ENCODE measurements at places on chromosomes 1 and 21.

DNA sequence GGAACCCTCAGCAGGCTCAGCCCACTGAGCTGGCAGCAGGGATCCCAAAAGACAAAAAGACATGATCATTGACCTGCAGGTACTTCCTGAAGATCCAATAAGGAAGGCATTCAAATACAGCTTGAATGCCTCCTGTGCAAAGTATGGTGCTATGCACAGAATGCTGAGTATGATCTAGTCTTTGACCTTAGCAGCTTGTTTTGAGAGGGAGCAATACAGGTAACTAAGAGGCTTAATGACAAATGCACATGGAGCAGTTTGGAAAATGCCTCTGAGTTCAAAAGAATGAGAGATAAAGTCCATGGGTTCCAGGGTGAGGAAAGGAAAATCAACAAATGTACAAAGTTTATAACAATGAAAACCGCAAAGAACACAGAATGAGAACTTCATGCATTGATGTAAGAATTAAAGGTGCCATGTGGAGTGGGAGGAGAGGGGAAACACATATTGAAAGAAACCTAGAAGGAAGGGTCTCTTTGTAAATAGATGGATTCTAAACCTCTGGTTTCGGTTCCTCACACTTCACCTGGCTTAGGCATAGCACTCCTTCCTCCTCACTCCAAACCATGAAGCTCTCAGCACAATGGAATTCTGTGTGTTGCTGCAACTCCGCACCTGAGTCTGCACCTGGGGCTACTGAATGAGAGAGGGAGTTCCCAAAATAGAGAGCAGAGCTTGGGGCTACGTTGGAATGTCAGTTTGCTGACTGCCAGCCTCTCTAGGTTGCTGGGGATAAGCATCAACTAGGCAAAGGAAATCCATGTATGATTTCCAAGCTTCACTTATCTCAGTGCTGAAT, 77.6 kb downstream of the PLXNA2 start:
- DNase-seq: no peak

DNA sequence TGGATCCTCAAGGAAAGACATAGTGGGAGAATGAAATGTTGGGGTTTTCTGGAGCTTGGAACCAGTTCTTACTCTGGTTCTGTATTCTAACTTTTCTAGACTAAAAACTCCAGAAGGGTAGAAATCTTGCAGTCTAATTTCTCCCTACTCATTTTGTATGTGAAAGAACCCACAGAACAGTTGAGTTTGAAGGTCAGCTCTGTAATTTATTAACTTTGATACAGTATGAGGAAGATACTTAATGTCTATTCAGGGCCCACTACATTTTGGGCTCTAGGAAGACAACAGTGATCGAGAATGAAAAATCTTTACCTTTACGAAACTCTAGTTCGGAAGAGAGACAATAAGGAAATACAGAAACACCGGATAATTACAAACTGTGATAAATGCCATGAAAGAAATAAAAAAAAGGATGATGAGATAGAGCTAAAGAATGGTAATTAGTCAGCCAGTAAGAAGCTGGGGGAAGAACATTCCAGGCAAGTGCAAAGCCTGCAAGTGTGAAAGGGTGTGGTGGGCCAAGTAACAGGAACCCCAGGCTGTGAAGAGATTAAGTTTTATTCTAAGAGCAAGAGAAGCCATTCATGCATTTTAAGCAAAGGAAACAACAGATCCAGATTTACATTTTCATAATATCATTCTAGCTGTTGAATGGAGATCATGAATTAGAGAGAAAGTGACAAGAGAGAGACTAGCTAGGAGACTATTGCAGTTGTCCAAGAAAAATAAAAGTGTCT, 159.9 kb upstream of the HMCN1 start:
- DNase-seq: no peak

GRCh38 chr1:85199667-85200462, 951 bp downstream of the SYDE2 start:
- DNase-seq: no peak

GRCh38 chr1:12654657-12655056, 10.8 kb downstream of the AADACL4 start:
- no peak for DNase-seq

- DNase-seq: no peak
Observed at GRCh38 chr1:113811156-113811887, 954 bp downstream of the RSBN1 start.

GRCh38 chr1:227779021-227779441, 36.4 kb upstream of the PRSS38 start:
- DNase-seq: no peak

- no peak for DNase-seq
Observed at GRCh38 chr1:2334883-2335534, 56.3 kb downstream of the MORN1 start.

DNA sequence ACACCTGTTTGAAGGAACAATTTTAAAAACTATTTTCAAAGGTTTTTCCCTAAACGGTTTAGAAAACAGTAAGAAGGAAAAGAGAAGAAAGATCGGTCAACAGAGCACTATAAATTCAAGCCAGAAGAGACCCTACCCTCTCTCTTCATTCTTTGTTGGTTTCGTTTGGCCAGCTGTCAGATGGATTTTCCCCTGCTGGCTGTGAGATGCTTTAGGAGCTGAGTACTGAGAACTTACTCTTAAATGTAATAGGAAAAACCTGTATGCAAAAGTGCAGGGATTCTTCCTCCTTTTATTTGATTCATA, 1.3 kb upstream of the TXNIP start:
- no peak for DNase-seq

DNA sequence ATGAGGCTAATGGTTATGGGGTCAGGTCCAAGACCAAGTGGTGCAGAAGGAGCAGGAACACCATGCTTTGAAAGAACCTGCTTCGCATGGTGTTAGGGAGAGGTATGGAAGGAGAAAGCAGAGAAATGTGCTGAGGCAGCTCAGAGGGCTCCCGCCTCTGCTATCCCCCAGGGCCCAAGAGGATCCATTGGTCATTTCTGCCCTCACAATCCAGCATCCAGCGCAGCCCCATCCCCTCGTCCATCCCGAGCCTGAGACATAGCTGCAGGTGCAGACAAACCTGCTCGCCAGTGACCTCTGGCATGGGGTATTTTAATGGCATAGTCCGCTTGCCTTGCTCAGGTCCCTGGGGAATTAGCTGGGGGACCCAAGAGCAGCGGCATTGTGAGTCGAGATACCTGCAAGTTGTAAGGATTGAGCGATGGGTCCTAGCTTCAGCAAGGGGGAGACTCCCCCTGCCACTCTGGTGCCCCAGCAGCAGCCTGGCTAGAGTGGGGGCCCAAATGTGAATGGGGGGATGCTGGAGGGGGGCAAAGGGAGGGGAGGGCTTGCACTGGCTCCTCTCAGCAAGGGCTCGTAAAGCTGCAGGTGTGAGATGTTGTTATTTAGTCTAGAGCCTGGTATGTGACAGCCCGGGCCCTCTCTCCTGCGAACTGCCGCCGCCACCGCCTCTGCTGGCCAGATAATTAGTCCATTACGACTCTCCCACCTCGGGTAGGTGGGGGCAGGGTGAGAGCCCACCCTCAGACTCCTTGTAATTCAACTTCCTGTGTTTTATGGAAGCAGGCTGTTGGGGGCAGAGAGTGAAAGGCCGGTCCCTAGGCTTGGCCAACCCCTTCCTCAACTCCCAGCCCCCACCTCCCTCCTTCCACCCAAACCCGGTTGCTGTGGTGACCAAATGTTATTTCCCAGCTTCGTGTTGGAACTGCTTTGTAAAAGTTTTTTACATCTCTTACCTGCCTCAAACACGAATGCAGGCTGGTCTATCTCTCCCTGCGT, 118.8 kb downstream of the RNF220 start:
- no peak for DNase-seq

DNA sequence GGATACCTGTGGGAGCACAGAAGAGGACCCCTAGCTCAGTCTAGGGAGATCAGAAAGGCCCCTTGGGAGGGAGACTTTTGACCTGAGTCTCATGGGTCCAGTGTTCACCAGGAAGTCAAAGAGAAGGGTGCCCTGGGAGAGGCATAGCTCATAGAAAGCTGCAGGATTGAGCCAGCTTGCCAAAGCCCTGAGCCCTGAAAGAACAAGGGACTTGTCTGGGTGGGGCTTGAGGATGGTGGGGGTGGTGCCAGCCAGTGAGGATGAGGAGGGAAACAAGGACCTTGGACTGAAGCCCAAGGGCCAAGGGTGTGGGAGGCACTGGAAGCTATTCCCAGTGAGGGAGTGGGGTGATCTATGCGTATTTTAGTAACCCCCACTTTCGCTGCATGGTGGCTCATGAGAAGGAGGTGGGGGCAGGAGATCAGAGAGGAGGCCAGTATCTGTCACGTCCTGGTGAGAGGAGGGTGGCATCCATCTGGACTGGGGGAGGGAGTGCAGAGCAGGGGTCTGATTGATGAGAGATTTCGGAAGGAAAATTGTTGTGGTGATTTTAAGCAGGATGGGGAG, 28.4 kb downstream of the DMBX1 start:
- DNase-seq: no peak

- no peak for DNase-seq
Observed at GRCh38 chr1:93961443-93961842, 52.2 kb upstream of the GCLM start.

DNA sequence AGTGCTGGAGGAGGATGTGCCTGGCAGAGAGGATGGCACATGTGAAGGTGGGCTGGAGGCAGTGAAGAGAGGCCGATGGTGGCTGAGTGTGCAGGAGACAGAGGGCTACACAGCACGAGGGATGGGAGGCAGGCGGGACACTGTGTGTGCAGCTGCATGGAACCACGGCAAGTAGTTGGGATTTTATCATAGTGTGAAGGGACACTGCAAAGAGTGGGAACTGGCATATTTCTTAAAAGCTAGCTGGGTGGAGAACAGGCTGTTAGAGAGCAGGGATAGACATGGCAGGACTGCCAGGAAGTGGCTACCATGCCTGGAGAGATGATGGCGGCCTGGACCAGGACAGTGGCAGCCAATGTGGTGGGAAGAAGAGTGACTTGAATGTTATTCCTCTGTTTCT, 102.4 kb upstream of the TLR5 start:
- no peak for DNase-seq

GRCh38 chr1:32933742-32934322, 30.8 kb downstream of the RNF19B start:
- DNase-seq: no peak

- DNase-seq: no peak
Observed at GRCh38 chr1:173661763-173662162, 7.9 kb downstream of the ANKRD45 start.

DNA sequence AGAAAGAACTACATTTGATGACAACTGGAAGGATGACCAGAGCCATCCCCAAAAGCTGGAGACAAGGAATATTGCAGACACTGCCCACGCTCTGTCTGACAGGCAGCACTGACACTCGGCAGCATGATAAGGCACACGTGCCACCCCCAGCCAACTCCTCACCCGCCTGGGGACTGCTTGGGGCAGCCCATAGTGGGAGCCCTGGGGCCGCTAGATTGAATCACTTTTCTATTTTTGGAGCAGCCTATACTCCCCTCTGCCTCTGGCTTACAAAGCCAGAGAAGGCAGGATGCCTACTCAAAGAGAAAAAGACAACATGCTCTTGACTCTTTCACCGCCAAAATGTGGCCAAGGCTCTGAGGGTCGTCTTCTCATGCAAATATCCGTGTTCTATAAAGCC, 1.3 kb downstream of the SMG5 start:
- no peak for DNase-seq

DNA sequence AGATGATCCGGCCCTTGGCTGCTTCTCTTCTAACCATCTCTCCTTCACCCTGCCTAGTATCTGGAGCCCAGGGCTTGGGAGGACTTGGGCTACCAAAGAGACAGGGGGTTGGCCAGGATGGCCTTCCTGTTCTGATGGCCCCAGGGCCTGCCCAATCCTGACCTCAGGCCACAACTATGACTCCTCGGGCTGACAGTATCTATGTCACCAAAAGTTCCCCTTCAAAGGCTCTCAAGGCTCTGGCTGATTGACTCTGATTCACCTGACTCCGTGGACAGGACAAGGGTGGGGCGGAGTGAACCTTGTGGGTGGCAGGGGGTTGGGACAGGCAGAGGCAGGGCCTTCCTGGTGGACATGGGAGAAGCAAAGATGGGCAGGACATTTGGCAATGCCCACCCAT, 12.7 kb downstream of the MEF2D start:
- DNase-seq: no peak

- DNase-seq: no peak
Observed at GRCh38 chr1:175080030-175080429, 12.4 kb downstream of the TNN start.

GRCh38 chr1:14947421-14947820, 206.1 kb upstream of the TMEM51 start:
- no peak for DNase-seq

GRCh38 chr1:108082738-108083562, 117.2 kb downstream of the SLC25A24 start:
- DNase-seq: no peak

- DNase-seq: no peak
Observed at GRCh38 chr1:100377590-100378361, 25.5 kb downstream of the CDC14A start.

DNA sequence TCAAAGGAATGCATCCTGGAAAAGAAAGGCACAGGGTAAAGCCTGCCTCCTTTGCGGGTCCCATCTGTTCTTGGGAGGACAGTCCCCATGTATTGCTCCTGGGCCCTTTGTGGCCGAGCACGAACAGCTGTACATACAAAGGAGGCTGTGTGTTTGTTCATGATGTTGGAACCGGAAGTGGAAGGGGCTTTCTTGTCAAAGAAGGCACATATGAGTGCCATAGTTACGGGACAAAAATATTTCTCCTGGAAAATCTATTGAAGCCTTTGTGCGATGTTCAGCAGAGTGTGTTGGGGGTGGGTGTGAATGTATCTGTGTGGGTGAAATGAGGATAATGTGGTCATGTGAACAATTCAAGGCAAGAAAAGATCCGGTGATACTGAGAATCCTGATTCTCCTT, 297.6 kb downstream of the DISC1 start:
- no peak for DNase-seq
